ENCODE measurements at places on chromosomes 5 and 9. TPM values are rescaled to one million over a fixed set of nuclear protein-coding genes. Genes with fewer than 3 reads are reported as not detected.

GRCh38 chr5:96640696-96641095 is 21.5 kb upstream of the CAST start:
- H3K36me3 ChIP-seq = no peaks in the 10 kb centered on the region
- H3K27me3 ChIP-seq = no peaks in the 10 kb centered on the region
- no peak overlapping the region for H3K4me3 ChIP-seq
- H3K27ac ChIP-seq = no peak overlapping the region
- DNase-seq = no peak
- no peaks in the 10 kb centered on the region for H3K4me1 ChIP-seq

GRCh38 chr5:149938279-149938678 is 6.3 kb downstream of the PDE6A start:
- H3K27ac ChIP-seq = peak overlapping the region; percentile 62
- H3K4me1 ChIP-seq = peaks cover 40% of the 10 kb centered on the region
- no peak for DNase-seq
- H3K4me3 ChIP-seq = no peak overlapping the region
- no peaks in the 10 kb centered on the region for H3K27me3 ChIP-seq

DNA sequence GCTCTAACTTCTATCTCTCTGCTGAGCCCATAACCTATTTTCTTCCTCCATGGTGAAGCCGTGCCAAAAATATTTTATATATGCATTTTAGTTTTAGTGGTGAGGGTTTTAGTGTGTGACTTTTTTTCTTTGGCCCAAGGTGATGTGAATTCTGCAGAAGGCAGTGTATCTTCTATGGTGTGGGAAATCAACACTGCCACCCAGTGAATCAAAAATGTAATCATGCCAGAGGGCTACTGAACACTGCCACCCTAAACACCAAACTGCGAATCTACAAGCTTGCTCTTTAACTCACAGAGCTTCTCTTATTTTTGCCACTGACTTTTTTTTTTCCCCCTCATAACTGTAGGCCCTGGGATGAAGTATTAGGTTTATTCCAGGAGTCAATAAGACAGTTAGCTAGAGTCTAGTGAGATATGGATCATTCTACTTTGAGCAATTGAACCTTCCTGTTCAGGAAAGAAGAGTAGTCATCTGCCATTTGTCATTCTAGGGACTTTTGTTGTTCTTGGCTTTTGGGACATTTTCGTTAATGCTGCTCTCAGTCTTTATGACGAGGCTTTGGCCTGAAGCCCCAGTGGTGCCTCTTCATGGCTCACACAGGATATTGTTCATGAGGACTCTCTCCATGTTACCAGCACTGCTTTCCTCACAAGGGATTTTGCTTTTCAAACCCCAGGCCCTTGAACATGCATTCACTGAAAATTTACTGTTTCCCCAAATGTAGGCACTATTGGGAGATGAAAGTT is 53.1 kb downstream of the C7 start:
- H3K27me3 ChIP-seq = no peaks in the 10 kb centered on the region
- DNase-seq = no peak
- H3K27ac ChIP-seq = no peak overlapping the region
- no peak overlapping the region for H3K4me3 ChIP-seq

DNA sequence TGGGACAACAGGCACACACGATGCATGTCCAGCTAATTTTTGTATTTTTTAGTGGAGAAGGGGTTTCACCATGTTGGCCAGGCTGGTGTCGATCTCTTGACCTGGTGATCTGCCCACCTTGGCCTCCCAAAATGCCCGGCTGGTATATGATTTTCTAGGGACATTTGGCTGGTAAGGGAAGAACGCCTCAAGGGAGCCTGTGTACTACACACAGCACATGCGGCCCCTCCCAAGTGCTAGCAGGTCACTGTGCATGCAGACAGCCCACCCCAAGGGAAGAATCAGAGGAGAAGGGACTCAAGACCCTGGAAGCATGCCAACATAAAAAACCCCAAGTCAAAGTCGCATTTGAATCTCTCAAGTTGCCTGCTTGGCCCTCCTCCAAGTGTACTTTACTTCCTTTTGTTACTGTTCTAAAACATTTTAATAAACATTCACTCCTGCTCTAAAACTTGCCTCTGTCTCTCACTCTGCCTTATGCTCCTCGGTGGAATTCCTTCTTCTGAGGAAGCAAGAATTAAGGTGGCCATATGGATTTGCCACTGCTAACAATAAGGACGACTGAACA is 24.3 kb upstream of the OTULINL start:
- H3K4me3 ChIP-seq = no peak overlapping the region
- H3K36me3 ChIP-seq = no peaks in the 10 kb centered on the region
- H3K4me1 ChIP-seq = no peaks in the 10 kb centered on the region
- no peak for DNase-seq
- H3K27me3 ChIP-seq = no peaks in the 10 kb centered on the region

DNA sequence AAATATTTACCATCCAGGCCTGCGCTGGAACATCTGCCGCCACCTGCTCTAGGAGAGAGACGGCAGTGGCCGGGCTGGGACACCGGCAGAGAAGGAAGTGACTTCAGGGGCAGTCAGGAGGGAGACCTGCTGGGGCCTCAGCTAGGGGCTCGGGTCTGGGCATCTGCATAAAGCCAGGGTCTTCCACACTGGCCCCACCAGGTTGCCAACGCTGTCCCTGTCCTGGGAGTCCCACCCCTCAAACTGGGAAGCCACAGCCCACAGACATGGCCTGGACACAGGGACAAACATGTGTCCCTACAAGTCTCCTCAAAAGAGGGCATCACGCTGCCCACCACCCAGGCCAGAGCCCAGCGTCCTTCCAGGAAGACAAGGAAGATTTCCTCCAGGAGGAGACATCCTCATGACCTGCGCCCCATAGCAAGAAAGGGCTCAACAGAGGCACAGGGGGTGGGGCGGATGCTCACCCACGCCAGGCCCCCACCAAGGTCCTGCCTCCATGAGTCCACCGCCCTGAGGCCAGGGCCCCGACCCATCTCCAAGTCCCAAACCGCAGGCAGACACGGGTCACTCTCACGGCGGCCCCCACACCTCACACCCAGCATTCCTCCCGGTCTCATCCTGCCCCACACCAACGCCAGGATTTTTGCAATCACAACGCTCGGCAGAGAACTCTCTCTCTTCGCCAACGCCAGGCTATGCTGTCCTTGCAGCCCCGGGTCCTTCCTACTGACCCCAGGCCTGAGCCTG is 9.0 kb downstream of the VAV2 start:
- no peaks in the 10 kb centered on the region for H3K36me3 ChIP-seq
- H3K27me3 ChIP-seq = no peaks in the 10 kb centered on the region
- DNase-seq = no peak
- H3K4me1 ChIP-seq = peaks cover 12% of the 10 kb centered on the region
- H3K27ac ChIP-seq = no peak overlapping the region

GRCh38 chr9:70297141-70297540 is 38.4 kb downstream of the SMC5 start:
- no peaks in the 10 kb centered on the region for H3K27me3 ChIP-seq
- H3K4me1 ChIP-seq = no peaks in the 10 kb centered on the region
- H3K4me3 ChIP-seq = no peak overlapping the region
- peaks cover 22% of the 10 kb centered on the region for H3K36me3 ChIP-seq
- no peak overlapping the region for H3K27ac ChIP-seq
- DNase-seq = no peak

DNA sequence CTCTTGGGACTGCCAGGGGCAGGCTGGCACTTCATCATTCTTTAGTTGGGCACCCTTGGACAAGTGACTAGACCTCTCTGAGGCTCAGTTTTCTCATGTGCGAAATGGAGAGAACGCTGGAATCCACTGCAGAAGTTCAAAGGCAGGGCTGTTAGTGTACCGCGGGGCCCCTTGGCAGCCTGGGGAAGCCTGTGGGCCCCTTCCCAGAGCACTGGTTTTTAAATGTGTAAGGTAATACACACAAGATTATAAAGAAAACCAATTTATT is 209.5 kb upstream of the MVB12B start:
- H3K27me3 ChIP-seq = no peaks in the 10 kb centered on the region
- DNase-seq = peak; percentile 22
- H3K36me3 ChIP-seq = no peaks in the 10 kb centered on the region

DNA sequence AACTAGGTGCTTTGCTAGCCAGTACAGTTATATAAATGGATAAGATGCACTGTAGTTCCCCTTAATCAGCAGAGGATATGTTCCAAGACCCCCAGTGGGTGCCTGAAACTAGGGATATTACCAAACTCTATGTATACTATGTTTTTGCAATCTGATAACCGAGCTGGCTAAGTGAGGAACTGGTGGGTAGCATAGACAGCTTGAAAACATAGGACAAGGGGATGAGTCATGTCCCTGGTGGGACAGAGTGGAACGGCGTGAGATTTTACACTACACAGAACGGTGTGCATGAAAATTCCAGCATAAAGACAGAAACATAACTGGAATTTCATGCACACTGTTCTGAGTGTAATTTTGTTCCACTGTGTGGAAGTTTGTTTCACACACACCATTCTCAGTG is 86.9 kb downstream of the BASP1 start:
- no peak overlapping the region for H3K4me3 ChIP-seq
- no peak overlapping the region for H3K27ac ChIP-seq
- H3K4me1 ChIP-seq = peaks cover 5% of the 10 kb centered on the region
- DNase-seq = no peak
- no peaks in the 10 kb centered on the region for H3K36me3 ChIP-seq

The CARTPT gene
- total RNA-seq = 12.7 TPM

The WDR70 gene
- total RNA-seq = 8.7 TPM

The TRMO gene
- 24.8 TPM for total RNA-seq

The CMYA5 gene
- total RNA-seq = 1.2 TPM

The GPX8 gene
- 27.9 TPM for total RNA-seq

The DNAH5 gene
- total RNA-seq = under 0.01 TPM

The ENTREP1 gene
- total RNA-seq = 4.2 TPM
